ENCODE measurements at places on chromosomes 11 and 22. TPM values are rescaled to one million over a fixed set of nuclear protein-coding genes. Genes with fewer than 3 reads are reported as not detected.

The LRFN4 gene
- 1.2 TPM for total RNA-seq

The TMEM132A gene
- total RNA-seq = 0.57 TPM

The TIMM8B gene
- total RNA-seq = 28.6 TPM

The LINC01488 gene
- not detected for total RNA-seq

The IL18 gene
- total RNA-seq = 8.3 TPM

The HSPB2 gene
- not detected for total RNA-seq

The NUCB2 gene
- total RNA-seq = 128 TPM

The SCUBE2 gene
- 0.92 TPM for total RNA-seq

The IL17REL gene
- not detected for total RNA-seq

The RFPL1 gene
- total RNA-seq = not detected

DNA sequence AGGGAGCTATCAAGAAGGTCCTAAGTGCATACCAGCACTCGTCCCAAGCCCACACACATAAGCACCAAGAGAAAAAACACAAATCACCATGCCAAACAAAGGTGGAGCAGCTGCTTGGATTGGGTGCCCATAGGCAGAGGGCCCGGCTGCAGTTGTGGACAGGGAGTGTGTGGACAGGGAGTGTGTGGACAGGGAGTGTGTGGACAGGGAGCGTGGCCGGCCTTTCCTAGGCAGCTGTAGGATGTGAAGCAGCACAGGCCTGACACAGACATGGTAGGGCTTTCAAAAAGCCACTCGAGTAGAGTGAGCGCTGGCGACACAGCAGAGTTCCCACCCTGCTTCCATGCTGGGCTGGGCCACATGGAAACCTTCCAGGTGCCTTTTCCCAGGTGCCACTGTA is 3.5 kb downstream of the RTL6 start:
- no peak overlapping the region for H3K4me3 ChIP-seq
- no peaks in the 10 kb centered on the region for H3K36me3 ChIP-seq
- no peak for DNase-seq
- H3K27me3 ChIP-seq = no peaks in the 10 kb centered on the region

DNA sequence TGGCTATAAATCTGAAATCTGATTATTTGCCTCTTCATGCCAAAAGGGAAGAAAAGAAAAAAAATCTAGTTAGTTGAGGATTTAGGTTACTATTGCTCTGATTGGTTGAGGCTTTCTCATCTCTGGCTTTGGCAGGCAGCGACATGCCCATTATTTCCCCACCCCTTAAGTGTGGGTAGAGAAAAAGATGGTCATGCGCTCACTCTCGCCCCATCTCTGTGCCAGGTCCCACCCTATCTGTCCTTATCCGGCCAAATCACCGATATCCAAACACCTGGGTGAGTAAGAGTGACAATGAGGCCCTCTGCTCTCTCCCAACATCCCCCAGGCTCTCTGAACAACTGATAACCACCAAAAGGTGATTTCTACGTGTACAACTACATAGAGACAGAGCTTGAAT is 31.2 kb upstream of the SNX19 start:
- H3K27ac ChIP-seq = no peak overlapping the region
- no peak for DNase-seq
- peaks cover 5% of the 10 kb centered on the region for H3K27me3 ChIP-seq
- no peaks in the 10 kb centered on the region for H3K4me1 ChIP-seq

DNA sequence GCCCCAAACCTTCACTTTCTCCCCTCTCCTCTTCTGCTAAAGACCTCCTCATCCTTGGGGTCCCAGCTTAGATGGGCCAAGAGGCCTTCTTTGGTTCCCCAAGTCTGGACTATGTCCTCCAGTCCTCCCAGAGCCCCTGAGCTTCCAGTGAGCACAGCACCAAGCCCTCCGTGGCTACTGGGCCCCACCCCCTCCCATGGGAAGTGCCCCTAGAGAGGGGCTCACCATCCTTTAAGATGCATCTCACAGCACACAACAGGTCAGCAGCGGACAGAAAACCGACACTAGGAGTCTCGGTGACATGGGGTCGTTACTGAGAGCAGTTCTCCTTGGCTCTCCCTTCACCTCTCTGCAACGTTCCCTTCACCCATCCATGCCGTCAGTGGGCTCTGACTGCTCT is 2.7 kb downstream of the LRRC32 start:
- peaks cover 7% of the 10 kb centered on the region for H3K27me3 ChIP-seq
- no peaks in the 10 kb centered on the region for H3K36me3 ChIP-seq
- DNase-seq = no peak
- H3K4me1 ChIP-seq = peaks cover 30% of the 10 kb centered on the region
- H3K4me3 ChIP-seq = no peak overlapping the region

DNA sequence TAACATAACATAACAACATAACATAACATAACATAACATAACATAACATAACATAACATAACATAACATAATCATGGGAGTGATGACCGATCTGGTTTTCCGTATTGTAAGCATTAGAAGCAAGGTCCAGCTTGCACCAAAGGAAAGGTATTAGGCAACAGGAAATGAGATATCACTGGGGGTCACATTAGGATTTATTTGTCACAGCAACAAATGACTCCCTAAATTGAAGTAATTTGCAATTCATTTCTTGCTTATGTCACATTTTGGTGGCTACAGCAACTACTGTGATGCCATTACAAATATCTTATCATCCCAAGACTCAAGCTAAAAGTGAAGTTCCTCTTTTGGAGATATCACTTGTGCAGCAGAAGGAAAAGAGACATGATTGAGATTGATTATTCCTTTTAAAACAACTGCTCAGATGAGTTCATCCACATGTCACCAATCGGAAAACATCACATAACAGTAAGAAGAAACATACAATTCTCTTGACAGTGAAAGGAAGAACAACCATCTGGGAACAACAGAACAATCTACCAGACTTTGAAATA is 1331.1 kb upstream of the RAG2 start:
- H3K36me3 ChIP-seq = no peaks in the 10 kb centered on the region
- H3K4me3 ChIP-seq = no peak overlapping the region
- H3K4me1 ChIP-seq = no peaks in the 10 kb centered on the region
- no peak overlapping the region for H3K27ac ChIP-seq

- H3K4me3 ChIP-seq = no peak overlapping the region
- H3K27ac ChIP-seq = no peak overlapping the region
- H3K4me1 ChIP-seq = no peaks in the 10 kb centered on the region
- DNase-seq = no peak
- no peaks in the 10 kb centered on the region for H3K36me3 ChIP-seq
Observed at GRCh38 chr11:107741044-107741823, 29.4 kb upstream of the SLN start.

- H3K4me1 ChIP-seq = no peaks in the 10 kb centered on the region
- no peak overlapping the region for H3K4me3 ChIP-seq
- H3K27ac ChIP-seq = no peak overlapping the region
- DNase-seq = no peak
- H3K27me3 ChIP-seq = no peaks in the 10 kb centered on the region
- no peaks in the 10 kb centered on the region for H3K36me3 ChIP-seq
Observed at GRCh38 chr11:70688142-70688541, 289.8 kb downstream of the CTTN start.

GRCh38 chr22:17694193-17694592 is 55.6 kb downstream of the BCL2L13 start:
- H3K27ac ChIP-seq = no peak overlapping the region
- no peaks in the 10 kb centered on the region for H3K4me1 ChIP-seq

GRCh38 chr11:113363406-113363805 is 24.2 kb upstream of the ANKK1 start:
- H3K27me3 ChIP-seq = no peaks in the 10 kb centered on the region
- H3K4me1 ChIP-seq = no peaks in the 10 kb centered on the region
- no peak overlapping the region for H3K27ac ChIP-seq
- no peak for DNase-seq

GRCh38 chr11:131378931-131379330 is 8.5 kb downstream of the NTM start:
- no peak overlapping the region for H3K27ac ChIP-seq
- no peak overlapping the region for H3K4me3 ChIP-seq
- H3K4me1 ChIP-seq = no peaks in the 10 kb centered on the region

GRCh38 chr11:74579577-74580270 is 12.7 kb upstream of the POLD3 start:
- no peak overlapping the region for H3K4me3 ChIP-seq
- H3K27ac ChIP-seq = no peak overlapping the region
- no peaks in the 10 kb centered on the region for H3K4me1 ChIP-seq
- H3K27me3 ChIP-seq = no peaks in the 10 kb centered on the region

DNA sequence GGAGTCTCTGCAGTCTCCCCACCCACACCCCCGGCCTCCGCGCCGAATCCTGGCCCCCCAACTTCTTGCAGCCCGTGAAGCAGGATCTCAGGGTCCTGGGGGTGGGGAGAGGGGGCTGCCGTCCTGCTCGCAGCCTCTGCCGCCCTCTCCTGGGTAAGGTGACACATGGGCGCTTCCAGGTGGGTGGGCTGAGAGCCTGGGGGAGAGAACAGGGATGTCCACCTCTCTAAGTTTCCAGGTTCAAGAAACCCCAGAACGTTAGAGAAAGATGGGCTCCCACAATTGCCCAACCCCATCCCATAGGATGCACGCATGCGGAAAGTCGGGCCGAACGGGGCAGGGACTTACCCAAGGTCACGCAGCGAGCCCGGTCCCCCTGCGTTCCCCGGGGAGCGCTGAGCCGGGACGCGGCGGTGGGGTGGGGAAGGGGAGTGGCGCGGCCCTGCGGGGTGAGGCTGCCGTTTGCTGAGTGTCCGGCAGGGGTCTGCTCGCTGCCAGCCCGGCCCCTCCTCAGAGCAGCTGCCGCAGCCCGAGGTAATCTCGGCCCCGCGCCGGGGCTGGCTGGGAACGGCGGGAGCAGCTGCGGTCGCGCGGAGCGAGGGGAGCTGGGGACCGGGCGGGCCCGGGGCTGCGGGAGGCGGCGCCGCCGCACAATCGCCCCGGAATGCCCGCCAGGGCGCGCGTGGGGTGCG is 705 bp upstream of the CAPN1 start:
- peak overlapping the region; percentile 67 for H3K4me3 ChIP-seq
- peaks cover 3% of the 10 kb centered on the region for H3K36me3 ChIP-seq
- H3K4me1 ChIP-seq = peaks cover 6% of the 10 kb centered on the region
- H3K27me3 ChIP-seq = no peaks in the 10 kb centered on the region
- DNase-seq = peak; percentile 53

GRCh38 chr11:128146926-128147605 is 440.3 kb downstream of the ETS1 start:
- H3K27me3 ChIP-seq = no peaks in the 10 kb centered on the region
- H3K27ac ChIP-seq = no peak overlapping the region
- no peaks in the 10 kb centered on the region for H3K4me1 ChIP-seq

- H3K4me1 ChIP-seq = no peaks in the 10 kb centered on the region
- H3K4me3 ChIP-seq = no peak overlapping the region
- DNase-seq = no peak
- H3K36me3 ChIP-seq = no peaks in the 10 kb centered on the region
- no peaks in the 10 kb centered on the region for H3K27me3 ChIP-seq
Observed at GRCh38 chr11:131827430-131827829, 457.0 kb downstream of the NTM start.

- H3K27me3 ChIP-seq = no peaks in the 10 kb centered on the region
- H3K27ac ChIP-seq = no peak overlapping the region
- no peak for DNase-seq
- no peak overlapping the region for H3K4me3 ChIP-seq
- H3K36me3 ChIP-seq = no peaks in the 10 kb centered on the region
Observed at GRCh38 chr11:95595973-95596489, 193.6 kb downstream of the FAM76B start.

DNA sequence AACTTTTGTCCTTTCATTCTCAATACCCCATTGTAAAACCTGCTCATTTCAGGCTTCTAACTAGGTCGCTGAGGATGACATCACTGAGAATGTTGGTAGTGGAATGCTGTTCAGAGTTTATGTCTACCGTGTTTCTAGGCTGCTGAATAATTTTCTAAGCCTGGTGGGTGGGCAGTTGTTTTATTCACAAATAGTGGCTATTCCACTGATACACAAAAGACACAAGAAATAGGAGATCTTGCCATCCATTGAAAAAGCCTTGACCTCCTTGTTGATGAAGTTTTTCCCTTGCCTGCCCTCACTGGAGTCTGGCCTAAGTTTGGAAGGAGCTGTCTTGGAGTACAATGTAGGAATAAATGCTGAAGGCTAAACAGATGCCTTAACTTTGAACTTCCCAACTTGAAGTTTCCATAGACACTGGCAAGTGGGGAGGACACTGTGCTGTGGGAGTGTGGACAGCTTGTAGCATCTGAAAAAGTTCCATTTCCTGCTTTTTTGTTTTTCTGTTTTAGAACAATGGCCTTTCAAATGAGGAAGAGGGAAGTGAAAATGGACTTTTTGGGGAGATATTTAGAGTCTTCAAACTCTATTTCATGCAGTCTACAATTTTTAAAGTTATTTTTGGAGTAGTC is 59.2 kb downstream of the TRIM44 start:
- no peaks in the 10 kb centered on the region for H3K27me3 ChIP-seq
- no peaks in the 10 kb centered on the region for H3K4me1 ChIP-seq
- peaks cover 4% of the 10 kb centered on the region for H3K36me3 ChIP-seq
- H3K4me3 ChIP-seq = no peak overlapping the region

GRCh38 chr22:31764785-31765184 is 11.0 kb downstream of the DEPDC5 start:
- H3K27me3 ChIP-seq = no peaks in the 10 kb centered on the region
- H3K4me1 ChIP-seq = no peaks in the 10 kb centered on the region
- DNase-seq = no peak

GRCh38 chr11:1226986-1227550 is 4.2 kb downstream of the MUC5B start:
- no peak overlapping the region for H3K4me3 ChIP-seq
- H3K27ac ChIP-seq = no peak overlapping the region
- DNase-seq = no peak
- no peaks in the 10 kb centered on the region for H3K4me1 ChIP-seq

DNA sequence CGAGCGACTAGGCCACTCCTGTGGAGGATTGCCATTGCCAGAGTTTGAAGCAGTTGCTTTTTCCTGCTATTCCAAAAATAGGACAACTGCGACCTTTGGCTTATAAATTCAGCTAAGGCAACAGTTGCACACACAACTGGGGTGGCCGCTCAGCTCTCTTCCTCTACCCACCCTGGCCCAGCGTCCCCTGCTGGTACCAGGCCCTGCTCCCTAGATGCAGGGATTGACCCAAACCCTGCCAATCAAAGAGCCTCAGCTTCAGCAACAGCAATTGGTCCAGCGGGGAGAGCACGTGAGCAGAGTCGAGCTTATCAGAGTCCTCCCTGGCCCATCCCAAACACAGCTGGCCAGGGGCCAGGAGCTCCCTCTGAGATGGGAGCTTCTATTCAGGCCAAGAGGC is 22.0 kb upstream of the CABP2 start:
- DNase-seq = no peak
- H3K4me3 ChIP-seq = no peak overlapping the region
- H3K27me3 ChIP-seq = no peaks in the 10 kb centered on the region
- no peaks in the 10 kb centered on the region for H3K4me1 ChIP-seq
- no peak overlapping the region for H3K27ac ChIP-seq

All from naive thymus-derived CD4-positive, alpha-beta T cell (primary cell).